RKO (cell line): ENCODE measurements at places on chromosomes 12 and 14.
A peak's percentile ranks its signal among the peaks of the same experiment; 100 is the strongest.

DNA sequence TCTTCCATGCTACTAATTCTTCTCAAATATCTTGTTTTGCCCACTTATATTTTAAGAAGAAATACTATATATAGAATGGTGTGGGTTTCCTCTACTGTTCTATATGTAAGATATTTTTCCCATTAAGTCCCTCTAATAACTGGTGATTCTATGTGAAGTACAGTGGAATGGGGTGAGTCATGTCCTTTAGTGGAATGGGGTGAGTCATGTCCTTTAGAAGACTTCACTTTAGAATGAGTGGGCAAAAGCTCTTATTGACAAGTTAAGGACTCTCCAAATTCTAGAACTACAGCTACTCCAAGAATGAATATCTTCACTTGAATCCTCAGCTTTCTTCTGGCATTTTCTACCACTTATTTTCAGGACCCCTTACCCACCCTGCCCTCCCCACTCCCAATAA, 349.9 kb downstream of the ETNK1 start:
- DNase-seq = peak; percentile 88

- no peak for DNase-seq
Measured at GRCh38 chr12:121781998-121782979, 11.2 kb downstream of the RHOF start.

GRCh38 chr12:6927379-6928021, at the start of gene ATN1:
Gene ATN1 (plus strand): TSS chr12:6927959. CDS start chr12:6934002, 6,043 bp downstream.
- peak; percentile 49 for DNase-seq

- DNase-seq = no peak
Measured at GRCh38 chr12:67145692-67146091, 123.5 kb upstream of the CAND1 start.

- DNase-seq = no peak
Measured at GRCh38 chr12:112965643-112966042, 12.7 kb upstream of the OAS2 start.

- no peak for DNase-seq
Measured at GRCh38 chr14:63960926-63961567, 108.2 kb downstream of the SYNE2 start.

- no peak for DNase-seq
Measured at GRCh38 chr12:96457191-96457930, 32.0 kb upstream of the CFAP54 start.

DNA sequence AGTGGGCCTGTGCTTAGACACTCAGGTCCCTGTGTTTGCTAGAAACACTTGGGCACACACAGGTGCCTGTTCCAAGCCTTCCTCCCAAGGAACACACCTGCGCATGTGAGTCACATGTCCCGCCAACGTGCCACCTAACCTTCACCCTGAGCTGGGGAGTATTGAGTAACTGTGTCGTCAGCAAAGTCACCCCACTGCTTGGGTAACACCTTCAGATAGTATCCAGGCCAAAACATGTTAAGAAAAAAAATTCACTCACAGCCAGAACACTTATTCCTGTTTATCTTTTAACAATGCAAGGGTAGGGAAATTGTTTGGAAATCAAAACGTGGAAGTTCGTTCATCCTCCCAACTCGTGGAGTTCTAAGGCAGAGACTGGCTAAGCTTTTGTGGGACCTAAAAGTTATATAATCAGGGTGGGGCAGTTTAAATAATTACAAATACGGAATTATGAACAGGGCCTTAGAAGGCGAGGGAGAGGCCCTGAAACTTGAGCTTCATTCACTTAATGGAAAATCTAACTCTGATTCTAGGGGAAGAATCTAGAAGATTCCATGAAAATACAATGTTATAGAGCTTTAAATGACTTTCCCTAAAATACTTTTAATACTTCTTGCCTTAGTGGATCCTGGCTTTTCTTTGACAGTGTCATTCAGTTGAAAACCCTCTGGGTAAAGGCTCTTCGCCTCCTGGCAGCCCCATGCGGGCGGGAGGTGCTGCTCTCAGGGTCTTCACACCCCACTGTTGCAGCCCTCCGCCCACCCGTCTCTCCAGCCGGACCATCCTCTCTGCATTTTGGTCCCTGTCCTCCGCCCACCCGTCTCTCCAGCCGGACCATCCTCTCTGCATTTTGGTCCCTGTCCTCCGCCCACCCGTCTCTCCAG, 30.3 kb upstream of the ADIPOR2 start:
- DNase-seq = no peak

GRCh38 chr14:69044965-69045555, 66.0 kb upstream of the ACTN1 start:
- no peak for DNase-seq

- DNase-seq = no peak
Measured at GRCh38 chr12:129440278-129440677, 463.5 kb downstream of the TMEM132D start.

DNA sequence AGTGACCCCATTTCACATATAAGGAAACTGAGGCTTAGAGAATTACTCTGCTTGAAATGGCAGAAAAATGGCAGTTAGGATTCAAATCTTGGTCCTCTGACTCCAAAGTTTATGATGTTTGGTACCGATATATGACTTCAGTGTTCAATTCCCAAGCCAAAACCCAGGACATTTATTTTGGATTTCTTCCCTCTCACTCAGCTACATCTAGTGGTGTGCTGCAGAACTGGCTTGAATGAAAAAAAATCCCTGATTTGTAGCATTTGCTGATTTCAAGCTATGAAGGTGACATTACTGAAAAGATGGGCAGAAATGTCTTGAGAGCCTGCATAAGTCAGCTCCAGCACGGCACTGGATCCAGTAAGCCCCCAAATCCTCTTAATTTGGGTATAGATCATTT, 106.4 kb downstream of the EFCAB11 start:
- DNase-seq = no peak

DNA sequence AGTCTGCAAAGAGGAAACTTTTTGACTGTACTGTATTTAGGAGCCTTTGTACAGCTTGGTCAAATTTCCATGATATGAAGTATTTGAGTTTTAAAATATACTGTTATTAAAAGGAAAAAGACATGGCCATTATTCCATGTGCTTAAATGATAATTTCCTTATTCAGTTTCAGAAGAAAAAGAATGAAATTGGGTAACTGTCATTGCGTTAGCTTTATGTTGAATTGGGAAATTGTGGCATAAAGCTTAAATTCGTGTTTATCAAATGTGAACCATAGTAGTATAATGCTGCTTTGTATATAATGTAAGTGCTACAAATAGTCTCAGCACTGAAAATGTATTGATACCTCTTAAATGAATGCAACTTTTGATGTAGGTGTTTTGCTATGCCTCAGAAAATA, 64.9 kb downstream of the ETNK1 start:
- DNase-seq = no peak

GRCh38 chr12:47709237-47709636, 3.4 kb upstream of the RPAP3 start:
- DNase-seq = no peak

GRCh38 chr14:76781648-76782051, 20.4 kb downstream of the VASH1 start:
- DNase-seq = no peak

- no peak for DNase-seq
Measured at GRCh38 chr14:68393259-68393658, 399.6 kb downstream of the ZFP36L1 start.

- DNase-seq = peak; percentile 72
Measured at GRCh38 chr12:104588047-104588920, 131.5 kb downstream of the CHST11 start.

GRCh38 chr14:78440356-78440894, 270.3 kb downstream of the NRXN3 start:
- no peak for DNase-seq

DNA sequence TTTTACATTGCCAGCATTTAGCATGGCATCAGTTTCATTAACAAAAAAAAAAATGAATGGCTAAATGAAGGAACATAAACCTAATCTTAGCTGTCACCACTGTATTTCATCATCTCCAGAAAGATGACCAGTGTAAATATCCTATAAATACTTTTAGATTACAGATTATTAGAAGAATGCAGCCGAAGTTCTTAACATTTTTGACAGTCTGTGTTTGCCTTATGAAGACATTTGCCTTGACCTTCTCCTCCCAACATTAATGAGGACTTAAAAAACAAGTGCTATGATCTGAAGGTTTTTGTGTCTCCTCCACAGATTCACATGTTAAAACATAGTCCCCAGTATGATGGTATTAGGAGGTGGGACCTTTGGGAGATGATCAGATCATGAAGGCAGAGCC, 253.0 kb downstream of the SNAPC1 start:
- DNase-seq = no peak

DNA sequence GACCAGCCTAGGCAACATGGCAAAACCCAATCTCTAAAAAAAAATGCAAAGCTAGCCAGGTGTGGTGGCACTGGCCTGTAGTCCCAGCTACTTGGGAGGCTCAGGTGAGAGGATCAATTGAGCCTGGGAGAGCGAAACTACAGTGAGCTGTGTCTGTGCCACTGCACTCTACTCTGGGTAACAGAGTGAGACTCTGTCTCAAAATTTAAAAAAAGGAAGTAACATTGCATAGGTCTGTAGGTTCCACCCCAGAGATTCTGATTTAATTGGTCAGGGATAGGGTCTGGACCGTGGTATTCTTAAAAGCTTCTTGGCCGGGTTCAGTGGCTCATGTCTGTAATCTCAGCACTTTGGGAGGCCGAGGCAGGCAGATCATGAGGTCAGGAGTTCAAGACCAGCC, 26.2 kb downstream of the ZC2HC1C start:
- DNase-seq = no peak

DNA sequence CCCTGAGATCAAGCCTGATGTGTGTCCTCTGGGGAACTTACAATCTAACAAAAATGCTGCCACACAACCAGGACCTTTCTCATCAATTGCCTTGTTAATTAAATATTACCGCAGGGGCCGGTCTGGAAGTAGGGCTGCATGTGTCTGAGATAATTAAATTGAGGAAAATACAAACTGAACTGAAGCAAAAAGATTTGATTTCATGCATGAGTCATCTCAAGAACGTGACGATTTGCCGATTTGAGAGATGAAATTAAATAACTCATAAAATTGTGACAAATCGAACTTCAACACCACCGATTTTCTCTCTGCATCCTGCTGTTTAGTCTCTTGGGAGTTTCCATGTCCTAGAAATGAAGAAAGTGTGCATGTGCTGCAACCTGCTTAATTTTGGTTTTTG, 94.6 kb upstream of the DAAM1 start:
- DNase-seq = no peak

- DNase-seq = peak; percentile 34
Measured at GRCh38 chr14:105166571-105167302, 1.8 kb downstream of the JAG2 start.

GRCh38 chr12:13208533-13209435, 12.3 kb downstream of the EMP1 start:
- no peak for DNase-seq

GRCh38 chr12:53739214-53740129, 12.2 kb upstream of the CALCOCO1 start:
- DNase-seq = no peak

GRCh38 chr12:30823764-30824163, 69.0 kb upstream of the CAPRIN2 start:
- no peak for DNase-seq

DNA sequence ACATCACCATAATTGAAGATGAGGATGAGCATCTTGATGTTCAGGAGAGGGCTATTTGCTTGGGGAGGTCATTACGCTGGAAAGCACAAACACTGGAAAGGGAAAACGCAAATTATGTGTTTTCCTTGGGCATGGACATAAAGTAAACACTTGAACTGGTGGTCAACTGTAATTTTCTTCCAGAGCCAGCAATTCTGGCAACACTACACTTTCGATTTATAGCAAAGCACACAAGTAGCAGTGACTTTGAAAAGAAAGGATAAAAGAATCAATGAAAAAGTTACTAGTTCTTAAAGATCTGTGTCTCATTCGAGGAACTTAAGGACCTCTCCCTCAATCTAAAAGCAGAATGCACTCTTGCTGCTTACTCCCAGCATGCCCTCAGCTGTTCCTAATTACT, 2.2 kb downstream of the CLEC14A start:
- DNase-seq = no peak

DNA sequence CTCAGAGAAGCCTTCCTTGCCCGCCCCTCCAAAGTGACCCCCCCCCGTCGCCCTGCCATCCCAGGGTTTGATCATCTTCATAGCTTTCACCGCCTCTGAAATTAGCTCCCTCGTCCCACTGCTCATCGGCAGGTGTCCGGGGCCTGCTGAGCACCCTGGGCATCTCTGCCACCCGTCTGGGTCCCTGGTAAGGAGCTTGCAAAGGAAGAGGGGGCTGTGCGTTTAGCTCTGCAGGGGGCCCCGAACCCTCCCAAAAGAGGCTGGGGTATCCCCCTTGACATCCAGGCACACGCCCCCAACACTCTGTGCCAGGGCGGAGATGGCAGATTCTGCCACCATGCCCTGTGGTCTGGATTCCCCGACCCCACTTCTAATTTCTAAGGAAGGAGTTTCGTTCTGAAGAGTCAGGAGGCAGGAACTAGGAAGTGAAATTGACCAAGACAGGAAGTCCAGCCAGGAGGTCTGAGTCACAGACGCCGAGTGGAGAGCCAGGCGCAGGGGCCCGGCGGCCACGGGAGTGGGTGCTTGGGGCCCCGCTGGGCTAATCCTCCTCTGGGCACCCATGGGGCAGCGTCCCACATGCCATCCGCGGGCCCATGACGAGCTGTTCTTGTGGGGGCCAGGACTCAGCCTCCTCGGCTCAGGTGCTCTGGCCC, 95.7 kb downstream of the RFLNA start:
- peak; percentile 61 for DNase-seq

DNA sequence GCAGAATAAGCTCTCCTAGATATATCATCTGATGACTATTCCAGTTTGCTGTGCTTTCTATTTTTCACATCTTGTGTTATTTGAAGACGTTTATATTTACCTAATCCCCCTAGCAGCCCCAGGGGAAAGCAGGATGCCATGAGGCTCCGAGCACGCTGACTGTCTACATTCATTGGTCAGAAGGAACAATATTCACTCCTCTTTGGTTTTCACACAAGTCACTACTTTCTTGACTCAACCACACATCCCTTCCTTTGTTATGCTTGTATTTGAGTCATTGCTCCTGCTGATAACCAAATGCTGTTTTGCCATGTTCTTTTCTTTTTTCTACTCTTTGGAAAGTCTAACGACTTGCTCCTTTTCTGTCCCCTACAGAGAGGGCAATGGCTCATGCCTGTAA, 86.5 kb upstream of the SLC38A2 start:
- no peak for DNase-seq

GRCh38 chr12:2551412-2551900, 243.3 kb upstream of the FKBP4 start:
- DNase-seq = no peak

DNA sequence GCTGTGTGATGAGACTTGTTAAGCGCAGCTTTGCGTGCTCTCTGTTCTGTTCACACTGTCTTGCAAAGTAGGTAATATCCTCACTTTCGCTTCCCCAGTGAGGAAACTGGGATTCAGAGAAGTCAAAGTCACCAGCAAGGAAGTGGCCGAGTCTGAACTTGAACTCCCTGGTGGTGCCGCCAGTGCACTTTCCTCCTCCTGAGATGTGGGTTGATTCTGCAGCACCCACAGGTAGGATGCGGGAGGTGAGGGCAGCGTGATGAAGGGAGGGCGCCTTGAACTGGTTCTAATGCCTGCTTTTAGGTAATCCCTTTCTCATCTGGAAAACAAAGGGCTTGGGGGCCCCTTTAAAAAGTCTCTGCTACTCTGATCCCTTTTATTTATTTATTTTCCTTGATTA, 54.9 kb upstream of the IGF1 start:
- no peak for DNase-seq

GRCh38 chr14:96071561-96071960, 32.4 kb downstream of the C14orf132 start:
- DNase-seq = no peak

GRCh38 chr14:32327255-32327961, 1.7 kb upstream of the AKAP6 start:
- DNase-seq = no peak
